ENCODE measurements at places on chromosomes 2 and 18. TPM values are rescaled to one million over a fixed set of nuclear protein-coding genes. Genes with fewer than 3 reads are reported as not detected.

DNA sequence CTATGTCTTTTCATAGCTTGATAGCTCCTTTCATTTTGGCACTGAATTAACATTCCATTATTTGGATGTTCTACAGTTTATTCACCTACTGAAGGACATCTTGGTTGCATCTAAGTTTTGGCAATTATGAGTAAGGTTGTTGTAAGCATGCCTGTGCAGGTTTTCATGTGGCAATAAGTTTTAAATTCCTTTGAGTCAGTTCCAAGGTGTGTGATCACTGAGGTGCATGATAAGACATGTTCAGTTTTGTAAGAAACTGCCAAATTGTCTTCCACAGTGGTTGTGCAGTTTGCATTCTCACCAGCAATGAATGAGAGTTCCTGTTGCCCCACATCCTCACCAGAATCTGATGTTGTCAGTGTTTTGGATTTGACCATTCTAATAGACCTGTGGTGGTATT lies 24.2 kb downstream of the XDH start:
- H3K4me3 ChIP-seq, result no peak overlapping the region
- H3K36me3 ChIP-seq, result peaks cover 19% of the 10 kb centered on the region
- no peak for DNase-seq
- H3K4me1 ChIP-seq, result peaks cover 12% of the 10 kb centered on the region
- no peak overlapping the region for H3K27ac ChIP-seq

GRCh38 chr2:237724811-237725478 lies 73.6 kb upstream of the RBM44 start:
- peaks cover 23% of the 10 kb centered on the region for H3K36me3 ChIP-seq
- no peak overlapping the region for H3K4me3 ChIP-seq
- no peak for DNase-seq
- no peaks in the 10 kb centered on the region for H3K27me3 ChIP-seq

The AFF3 gene
- not detected for total RNA-seq

DNA sequence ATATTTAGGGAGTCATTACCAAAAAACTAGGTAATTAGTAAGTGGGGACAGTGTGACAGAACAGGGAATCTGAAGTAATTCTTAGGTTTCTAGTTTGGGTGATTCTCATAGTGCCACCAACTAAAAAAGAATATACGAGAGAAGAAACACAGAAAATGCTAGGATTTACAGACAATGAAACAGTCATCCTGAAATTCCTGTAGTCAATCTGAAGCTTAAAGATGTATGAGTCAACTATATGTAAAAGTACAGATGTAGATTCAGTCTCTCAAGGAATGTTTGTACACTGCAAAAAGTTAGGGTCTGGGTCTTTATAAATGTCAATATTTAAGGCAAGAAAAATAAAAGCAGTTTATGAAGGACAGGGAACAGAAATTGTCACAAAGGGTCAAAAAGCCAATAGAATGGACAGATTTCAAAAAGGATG lies 107.0 kb downstream of the STRN start:
- no peaks in the 10 kb centered on the region for H3K36me3 ChIP-seq
- H3K4me1 ChIP-seq, result no peaks in the 10 kb centered on the region
- no peak for DNase-seq
- H3K27me3 ChIP-seq, result no peaks in the 10 kb centered on the region
- no peak overlapping the region for H3K27ac ChIP-seq

The MC4R gene
- total RNA-seq, result not detected

DNA sequence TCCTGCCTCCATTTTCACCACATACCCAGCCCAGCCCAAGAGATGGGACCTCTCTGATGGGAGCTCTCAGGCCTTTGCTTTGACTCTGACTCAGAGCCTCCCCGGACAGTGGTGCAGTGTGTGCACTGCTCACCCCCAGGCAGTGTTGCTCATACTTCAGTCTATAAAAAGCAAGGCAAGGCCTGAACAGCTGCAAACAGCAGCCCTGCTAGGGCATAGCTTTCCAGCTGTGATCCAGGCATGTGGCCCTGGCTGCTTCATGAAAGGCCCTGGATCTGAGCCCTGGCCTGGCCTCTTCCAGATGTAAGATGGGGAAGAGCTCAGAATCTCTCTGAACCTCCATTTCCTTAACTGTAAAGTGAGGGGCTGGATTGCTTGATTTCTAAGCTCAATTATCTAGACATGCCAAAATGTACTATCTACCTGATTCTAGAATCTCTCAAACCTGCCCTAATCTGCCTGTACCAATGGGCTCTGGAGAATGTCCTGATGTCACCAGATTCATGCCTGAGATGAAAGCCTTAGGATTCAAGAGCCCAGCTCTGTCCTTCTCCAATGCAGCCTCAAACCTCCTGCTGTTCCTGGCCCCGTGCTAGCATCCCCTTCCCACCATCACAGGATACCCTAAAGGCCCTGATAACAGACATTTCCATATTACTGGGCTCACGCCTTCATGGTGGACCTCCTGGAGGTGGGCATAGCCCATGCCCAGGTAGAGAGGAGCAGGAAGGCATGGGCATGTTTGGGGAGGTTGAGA lies 206.9 kb downstream of the ARL4C start:
- no peak overlapping the region for H3K27ac ChIP-seq
- peaks cover 23% of the 10 kb centered on the region for H3K4me1 ChIP-seq
- H3K4me3 ChIP-seq, result no peak overlapping the region
- no peaks in the 10 kb centered on the region for H3K27me3 ChIP-seq

- no peaks in the 10 kb centered on the region for H3K27me3 ChIP-seq
- H3K4me1 ChIP-seq, result no peaks in the 10 kb centered on the region
- no peak for DNase-seq
Observed at GRCh38 chr2:58521803-58522554, 280.9 kb upstream of the FANCL start.

The MC5R gene
- not detected for total RNA-seq

DNA sequence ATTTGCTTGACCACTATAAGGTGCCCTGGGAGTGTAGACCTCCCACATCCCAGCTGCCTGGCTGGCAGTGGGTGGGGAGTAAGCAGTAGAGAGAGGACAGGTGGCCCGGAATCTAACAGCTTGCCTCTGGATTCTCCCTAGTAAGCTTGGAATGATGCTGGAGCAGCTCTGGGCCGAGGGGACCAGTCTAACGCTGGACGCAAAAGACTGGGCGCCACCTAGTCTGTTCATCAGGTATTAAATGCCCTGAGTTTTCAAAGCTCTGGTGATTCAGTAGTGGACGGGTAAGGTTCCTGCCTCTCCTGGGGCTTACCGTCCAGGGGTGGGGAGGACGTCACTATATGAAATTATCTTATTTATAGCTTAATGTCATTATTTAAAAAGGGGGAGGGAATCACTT lies 648 bp upstream of the LYPD6B start:
- no peaks in the 10 kb centered on the region for H3K27me3 ChIP-seq
- H3K4me1 ChIP-seq, result peaks cover 12% of the 10 kb centered on the region
- DNase-seq, result peak; percentile 63

DNA sequence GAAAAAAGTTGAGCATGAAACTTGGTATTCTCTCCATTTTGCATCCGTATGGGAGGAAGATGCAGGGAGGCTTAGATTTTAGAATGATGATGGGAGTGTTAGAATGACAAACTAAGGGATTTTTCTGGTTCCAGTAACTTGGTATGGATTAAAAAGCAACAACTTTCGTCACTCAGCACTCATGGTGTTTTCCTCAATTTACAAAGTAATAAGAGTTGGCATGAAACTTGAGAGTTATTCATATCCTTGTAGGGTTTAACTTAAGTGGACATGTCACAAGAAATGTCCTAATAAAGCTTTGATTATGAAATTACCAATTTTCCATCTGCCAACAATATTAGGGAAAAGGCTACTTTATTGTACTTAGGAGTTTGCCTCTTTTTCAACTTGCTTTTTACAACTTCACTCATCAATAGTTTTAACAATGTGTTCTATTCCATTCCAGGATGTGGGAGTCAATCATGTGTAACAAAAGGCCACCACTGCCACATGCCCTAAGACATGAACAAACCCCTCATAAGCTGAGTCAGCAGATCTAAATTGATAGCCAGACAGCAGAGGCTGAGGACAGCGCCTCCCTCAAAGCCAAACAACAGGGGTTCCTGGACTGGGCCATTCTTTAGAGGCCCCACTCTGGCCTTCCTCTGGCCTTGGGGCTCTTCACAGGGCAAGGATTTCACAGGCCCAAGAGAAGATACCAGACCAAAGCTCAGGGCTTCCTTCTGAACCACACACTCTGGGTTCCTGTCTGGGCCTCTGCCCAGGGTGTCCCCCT lies 265.8 kb downstream of the TNS1 start:
- H3K4me3 ChIP-seq, result no peak overlapping the region
- H3K27me3 ChIP-seq, result peaks cover 6% of the 10 kb centered on the region
- DNase-seq, result no peak
- H3K27ac ChIP-seq, result no peak overlapping the region

DNA sequence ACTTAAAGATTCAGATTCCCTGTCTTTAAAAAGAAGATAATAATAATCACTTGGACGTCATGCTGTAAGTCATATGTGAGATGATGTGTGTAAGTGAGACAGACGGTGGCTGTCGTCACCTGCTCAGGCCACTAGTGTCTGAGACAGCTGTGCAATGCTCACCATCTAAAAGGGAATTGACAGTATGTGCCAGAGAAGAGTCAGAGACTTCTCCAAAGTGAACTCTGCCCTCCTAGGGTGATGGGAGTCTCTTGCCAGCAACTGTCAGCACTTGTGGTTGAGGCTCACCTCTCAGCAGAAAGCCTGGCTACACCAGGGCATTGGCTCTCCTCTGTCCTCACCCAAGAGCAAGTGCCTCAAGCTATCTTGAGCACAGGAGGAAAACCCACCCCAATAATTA lies 131.6 kb upstream of the DNAJC10 start:
- H3K27ac ChIP-seq, result no peak overlapping the region
- no peak overlapping the region for H3K4me3 ChIP-seq
- H3K36me3 ChIP-seq, result no peaks in the 10 kb centered on the region

The CHST9 gene
- not detected for total RNA-seq

DNA sequence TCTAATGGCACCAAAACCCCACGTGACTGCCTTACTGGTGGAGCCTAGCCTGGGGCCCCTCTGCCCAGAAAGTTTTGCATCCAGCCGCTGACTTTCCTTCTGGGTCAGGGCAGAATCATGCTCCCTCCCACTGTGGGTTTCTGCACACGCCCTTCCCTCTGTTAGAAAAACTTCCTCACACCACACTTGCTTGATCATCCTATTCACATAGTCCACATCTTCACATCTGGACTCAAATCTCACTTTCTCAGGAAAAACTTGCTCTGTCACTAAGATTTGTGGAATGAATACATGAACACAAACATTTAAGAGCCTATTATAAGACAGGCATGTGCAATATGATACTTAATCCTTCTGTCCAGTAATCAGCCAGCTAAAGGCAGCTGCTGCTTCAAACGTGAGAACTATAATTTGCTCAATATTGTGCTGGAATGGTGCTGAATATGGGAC lies 274.7 kb downstream of the RND3 start:
- H3K4me3 ChIP-seq, result no peak overlapping the region
- no peak for DNase-seq
- no peaks in the 10 kb centered on the region for H3K27me3 ChIP-seq
- H3K27ac ChIP-seq, result no peak overlapping the region

The KRCC1 gene
- 17.4 TPM for total RNA-seq

GRCh38 chr2:72026819-72027425 lies 120.7 kb downstream of the CYP26B1 start:
- DNase-seq, result no peak
- peaks cover 3% of the 10 kb centered on the region for H3K4me1 ChIP-seq
- H3K4me3 ChIP-seq, result no peak overlapping the region
- no peaks in the 10 kb centered on the region for H3K36me3 ChIP-seq
- H3K27me3 ChIP-seq, result no peaks in the 10 kb centered on the region

DNA sequence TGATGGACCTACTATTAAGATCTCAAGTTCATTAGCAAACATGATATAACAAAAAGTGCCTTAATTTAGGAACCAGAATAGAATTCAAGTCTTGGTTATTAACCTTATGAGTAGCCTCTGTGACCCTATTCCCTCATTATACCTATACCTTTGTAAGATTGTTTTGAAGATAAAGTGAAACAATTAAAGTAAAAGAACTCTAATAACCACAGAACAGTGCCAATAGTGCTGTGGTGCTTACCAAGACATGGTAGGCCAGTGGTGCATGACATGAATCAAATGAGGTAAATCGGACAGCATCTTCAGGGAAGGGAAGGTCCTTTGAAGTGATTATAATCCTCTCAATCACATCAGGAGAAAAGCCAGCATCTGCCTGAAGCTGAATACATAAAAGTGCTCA lies 36.4 kb downstream of the METTL4 start:
- H3K27me3 ChIP-seq, result no peaks in the 10 kb centered on the region
- no peaks in the 10 kb centered on the region for H3K4me1 ChIP-seq
- no peak for DNase-seq
- H3K27ac ChIP-seq, result no peak overlapping the region

DNA sequence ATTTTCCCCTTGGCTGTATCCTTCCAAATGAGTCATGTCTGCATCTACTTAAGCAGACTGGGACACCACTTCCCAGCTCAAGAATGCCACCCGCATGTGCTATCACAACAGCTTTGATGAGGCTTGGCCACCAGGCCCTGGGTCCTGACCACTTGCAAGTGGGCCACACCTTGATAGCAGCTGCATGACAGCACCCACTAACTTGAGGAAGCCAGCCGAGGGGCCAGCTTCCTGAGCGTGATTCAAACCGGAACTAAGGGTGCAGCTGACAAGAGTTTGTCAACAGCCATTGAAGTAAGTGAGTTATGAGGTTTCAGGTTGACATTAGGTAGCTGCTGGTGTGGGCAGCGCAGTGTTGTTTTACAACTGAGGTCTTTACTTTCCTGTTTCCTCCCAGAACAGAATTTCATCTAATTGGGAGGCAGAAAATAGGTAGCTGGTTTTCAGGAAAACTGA lies 54.4 kb downstream of the EPHA4 start:
- peak overlapping the region; percentile 58 for H3K27ac ChIP-seq
- DNase-seq, result peak; percentile 100
- H3K36me3 ChIP-seq, result no peaks in the 10 kb centered on the region
- H3K27me3 ChIP-seq, result no peaks in the 10 kb centered on the region
- 0 out of 2 replicates have a peak overlapping the region, but pooled peaks have one; percentile 6 for H3K4me3 ChIP-seq

The ALKAL2 gene
- total RNA-seq, result not detected

DNA sequence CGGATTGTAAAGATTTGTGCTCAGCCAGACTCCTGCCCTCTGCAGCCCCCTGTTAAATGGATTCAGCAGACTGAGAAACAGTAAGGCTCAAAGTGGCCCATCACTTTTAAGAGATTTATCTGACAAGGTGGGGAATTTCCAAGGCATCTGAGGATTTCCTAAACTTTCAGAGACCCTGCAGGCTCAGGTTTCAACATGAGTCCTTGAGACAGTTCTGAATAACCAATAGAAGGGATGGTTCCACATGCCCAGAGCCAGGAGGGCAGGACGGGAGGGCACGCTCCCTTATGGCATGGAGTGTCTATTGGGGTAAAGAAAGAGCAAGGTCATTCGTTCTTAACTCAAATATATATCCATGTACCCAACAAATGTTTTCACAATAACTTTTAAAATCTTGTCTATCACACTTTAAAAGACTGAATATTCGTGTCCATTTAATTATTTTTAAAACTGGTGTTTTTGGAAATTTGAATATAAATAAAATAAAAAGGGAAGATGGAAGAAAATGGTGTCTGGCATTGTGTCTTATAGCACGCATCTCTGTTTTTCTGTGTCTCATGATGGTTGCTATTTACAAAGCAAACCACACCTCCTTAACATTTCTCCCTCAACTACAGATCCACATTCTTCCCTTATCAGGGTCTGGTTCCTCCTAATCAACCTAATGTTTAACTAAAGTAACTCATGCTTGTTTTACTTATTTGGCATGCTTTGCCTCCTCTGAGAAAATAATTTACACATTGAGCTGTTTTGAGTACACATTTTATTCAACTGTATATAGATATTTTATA lies 56.0 kb upstream of the DSG1 start:
- H3K4me1 ChIP-seq, result no peaks in the 10 kb centered on the region
- DNase-seq, result no peak
- no peak overlapping the region for H3K27ac ChIP-seq

Data from PC-9 (cell line).